ENCODE measurements at places on chromosomes 6 and 20.

- DNase-seq, result no peak
Observed at GRCh38 chr6:134873500-134874388, 76.2 kb downstream of the ALDH8A1 start.

DNA sequence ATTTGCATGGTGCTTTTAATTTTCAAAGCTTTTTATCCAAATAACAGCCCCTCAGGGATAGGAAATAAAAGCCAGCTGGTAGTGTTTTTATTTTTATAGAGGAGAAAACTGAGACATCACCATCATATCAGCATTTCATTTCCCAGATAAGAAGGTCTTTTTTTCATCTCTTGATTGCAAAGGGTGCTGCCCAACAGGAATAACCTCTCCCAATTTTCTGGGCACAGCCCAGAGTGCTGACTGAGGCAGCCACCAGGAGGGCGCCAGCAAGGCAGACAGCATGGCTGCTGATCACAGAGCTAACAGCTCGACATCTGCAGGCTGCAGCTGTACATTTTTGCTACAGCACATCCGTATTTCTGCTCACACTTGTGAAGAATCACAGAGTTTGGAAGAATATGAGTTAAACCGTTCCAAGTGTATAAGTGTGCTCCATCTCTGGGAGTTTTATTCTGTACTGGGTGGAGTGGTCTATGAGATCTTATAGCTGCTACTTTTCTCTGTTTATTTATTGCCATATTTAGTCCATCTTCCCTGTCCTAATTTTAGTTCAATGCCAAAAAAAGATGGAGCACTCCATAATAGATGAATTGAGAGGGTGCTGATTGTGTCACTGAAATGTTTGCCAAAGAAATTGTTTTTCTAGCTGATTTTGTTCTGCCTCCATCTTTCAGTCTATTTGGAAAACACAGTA lies 85.5 kb upstream of the C20orf144 start:
- DNase-seq, result no peak

DNA sequence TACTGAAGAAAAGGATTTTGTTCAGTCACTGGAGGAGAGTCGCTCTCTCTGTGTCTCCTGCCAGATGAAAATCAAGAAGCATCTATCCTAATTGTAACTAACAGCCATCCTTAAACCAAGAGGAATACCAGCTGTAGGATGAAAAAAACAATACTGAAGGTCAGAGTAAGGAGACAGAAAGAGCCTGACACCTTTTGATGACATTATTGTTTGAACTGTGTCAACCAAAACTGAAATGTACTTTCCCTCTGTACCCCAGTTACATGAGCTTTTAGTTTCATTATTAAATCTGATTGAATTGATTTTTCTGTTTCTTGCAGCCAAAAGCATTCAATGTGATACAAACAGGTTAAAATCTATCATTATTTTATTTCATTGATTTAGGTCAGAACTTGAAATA lies 17.2 kb upstream of the BTBD9 start:
- DNase-seq, result no peak

GRCh38 chr20:57868310-57868709 lies 158.5 kb upstream of the PMEPA1 start:
- DNase-seq, result no peak

GRCh38 chr20:10987651-10988383 lies 314.0 kb upstream of the JAG1 start:
- DNase-seq, result no peak

DNA sequence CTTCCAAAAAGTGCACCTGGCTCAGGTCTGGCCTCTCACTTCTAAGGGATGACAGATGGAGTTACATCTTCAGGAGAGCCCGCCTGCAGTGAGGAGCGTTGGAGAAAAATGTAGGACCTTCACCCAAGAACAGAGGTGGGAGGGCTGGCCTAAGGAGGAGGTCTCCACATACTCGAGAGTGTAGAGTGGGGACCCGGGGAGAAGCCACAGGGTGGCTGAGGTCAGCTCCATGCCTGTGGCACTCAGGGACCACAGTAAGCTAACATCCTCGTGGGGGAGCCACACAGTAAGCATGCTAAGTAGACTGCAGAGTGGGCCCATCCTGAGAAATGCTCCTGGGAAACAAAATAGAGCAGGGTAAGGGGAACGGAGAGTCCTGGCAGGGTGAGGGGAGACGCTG lies 24.0 kb downstream of the AAR2 start:
- DNase-seq, result no peak

GRCh38 chr6:143782481-143782880 lies 60.7 kb upstream of the LTV1 start:
- no peak for DNase-seq

GRCh38 chr20:32541323-32542258 lies 43.5 kb downstream of the NOL4L start:
- peak; percentile 17 for DNase-seq

DNA sequence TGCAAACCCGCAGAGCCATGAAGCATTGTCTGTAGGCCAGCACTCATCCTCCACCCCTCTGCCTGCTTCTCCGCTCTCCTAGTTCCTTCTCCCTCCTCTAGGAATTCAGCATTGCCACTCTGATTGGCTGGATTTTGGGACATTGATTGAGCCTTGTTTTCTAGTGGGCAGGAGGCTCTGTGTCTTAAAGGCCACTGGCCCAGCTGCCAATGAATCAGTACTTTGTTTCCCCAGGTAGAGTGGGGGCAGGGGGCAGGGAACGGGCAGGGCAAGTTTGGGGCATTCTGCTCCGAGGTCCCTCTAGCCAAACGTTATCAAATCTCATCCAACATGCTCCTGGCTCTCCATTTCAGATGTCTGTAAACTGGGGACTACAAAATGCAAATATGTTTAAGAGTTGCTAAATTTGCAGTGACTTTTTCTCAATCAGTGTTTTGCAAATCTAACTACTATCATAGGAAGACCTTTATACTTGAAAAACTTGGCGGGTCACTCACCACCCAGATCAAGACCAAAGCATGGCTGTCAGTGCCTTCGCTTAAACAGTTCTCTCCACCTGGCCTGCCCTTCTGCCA lies 10.4 kb upstream of the BPI start:
- DNase-seq, result no peak

GRCh38 chr20:64145458-64146300 lies 18.6 kb upstream of the MYT1 start:
- DNase-seq, result no peak
